ENCODE measurements at places on chromosomes 11 and 22.

DNA sequence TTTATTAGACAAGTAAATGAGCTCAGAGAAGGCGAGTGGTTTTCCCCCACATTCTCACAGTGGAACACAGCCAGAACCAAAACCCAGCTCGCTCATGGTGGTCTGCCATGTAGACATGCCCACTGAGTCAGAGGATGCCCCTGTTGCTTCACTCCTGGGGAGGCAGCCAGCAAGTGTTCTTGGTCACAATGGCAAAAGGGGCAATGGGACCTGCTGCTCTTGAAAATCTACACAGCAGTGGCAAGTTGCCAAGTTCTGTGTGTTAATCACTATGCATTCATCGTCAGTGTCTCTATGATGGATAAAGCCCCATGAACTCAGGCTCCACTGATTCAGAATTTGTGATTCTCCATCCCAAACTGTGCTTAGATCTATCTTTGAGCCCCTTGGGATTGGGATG lies 64.7 kb upstream of the TBCEL start:
- no peak for DNase-seq

DNA sequence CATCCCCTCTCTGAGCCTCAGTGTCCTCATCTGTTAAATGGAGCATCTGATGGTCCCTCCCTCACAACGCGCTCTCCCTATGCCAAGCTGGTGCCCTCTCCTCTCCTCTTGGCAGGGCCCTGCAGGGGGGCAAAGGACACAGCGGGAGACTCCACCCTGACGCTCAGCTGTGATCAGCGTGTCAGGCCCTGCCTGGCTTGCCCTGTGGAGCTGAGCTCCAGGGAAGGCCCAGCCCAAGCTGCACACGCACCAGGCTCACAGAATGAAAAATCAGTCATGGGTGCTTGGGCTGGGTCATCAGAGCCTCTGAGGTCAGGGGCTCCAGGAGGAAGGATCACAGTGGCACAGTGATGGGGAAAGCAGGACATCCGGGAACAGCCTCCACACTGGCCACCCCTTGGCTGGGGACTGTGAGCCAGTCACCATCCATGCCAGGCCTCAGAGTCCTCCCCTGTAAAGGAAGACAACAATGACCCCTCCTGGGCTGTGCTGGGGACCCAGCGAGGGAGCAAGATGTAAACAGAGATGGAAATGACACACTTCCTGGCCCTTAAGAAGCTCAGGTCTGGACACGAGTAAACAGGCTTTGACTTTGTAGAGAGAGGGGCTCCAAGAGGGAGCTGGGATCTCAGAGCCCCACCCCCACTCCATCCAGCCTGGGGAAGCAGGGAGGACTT lies 36.6 kb downstream of the RPL3 start:
- no peak for DNase-seq

GRCh38 chr11:64267207-64267945 lies 16.0 kb downstream of the PLCB3 start:
- no peak for DNase-seq

DNA sequence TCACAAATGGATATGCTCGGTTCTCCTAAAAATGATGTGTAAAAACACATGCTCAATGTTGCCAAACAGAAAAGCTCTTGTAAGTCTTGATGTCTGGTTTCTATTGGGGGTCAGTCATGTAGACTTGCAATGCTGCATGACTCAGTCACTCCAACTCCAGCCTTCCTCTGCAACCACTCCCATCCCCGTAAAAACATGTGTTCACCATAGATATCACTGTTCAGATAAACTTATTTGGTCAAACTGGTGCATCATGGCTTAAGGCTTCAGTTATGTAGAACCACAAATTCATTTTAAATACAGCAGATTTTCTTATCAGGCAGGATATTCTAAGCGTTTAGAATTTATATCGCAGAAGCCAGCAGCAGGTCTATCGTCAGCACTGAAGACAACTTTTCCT lies 298.4 kb upstream of the LUZP2 start:
- DNase-seq, result no peak

GRCh38 chr11:124978316-124978715 lies 24.3 kb downstream of the CCDC15 start:
- no peak for DNase-seq

DNA sequence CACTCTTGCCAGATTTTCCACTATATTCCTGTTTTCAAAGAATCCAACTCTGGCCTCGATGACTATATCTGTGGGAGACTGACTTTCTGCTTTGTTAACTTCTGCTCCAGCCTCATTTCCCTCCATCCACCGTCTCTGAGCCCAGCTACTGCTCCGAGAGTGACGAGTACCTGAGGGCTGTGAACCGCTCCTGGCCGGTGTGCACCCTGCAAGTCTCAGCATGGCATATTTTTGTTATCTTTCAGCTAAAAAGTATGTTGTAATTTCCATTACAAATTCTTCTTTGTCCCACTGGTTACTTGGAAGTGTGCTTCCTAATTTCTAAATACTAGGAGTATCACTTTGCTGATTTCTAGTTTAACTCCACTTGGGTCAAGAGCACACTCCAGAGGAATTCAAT lies 36.5 kb upstream of the MOB2 start:
- DNase-seq, result no peak

GRCh38 chr11:36311926-36312595 lies 16.0 kb downstream of the PRR5L start:
- DNase-seq, result no peak

GRCh38 chr22:37951305-37951704 lies 2.1 kb downstream of the C22orf23 start:
- no peak for DNase-seq

- DNase-seq, result no peak
Measured at GRCh38 chr11:102256251-102256650, 61.0 kb upstream of the BIRC3 start.

DNA sequence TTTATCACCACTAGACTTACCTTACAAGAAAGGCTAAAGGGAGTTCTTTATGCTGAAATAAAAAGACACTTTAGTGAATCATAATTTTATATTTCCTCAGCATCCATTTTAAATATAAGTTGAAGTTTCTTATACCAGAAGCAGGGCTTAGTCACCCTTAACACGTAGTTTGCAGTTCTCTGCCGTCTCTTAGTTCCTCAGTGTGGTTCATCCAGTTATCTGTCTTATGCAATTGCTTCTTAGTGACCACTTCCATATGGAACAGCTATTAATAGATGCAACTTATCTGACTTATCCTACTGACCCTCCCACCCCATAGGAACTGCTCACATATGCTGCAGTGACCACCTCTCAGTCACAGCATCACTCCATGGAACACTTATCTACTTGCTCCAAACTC lies 11.7 kb upstream of the SLC36A4 start:
- DNase-seq, result no peak

GRCh38 chr11:28815110-28815509 lies 706.9 kb downstream of the METTL15 start:
- DNase-seq, result no peak

- peak; percentile 65 for DNase-seq
Measured at GRCh38 chr11:47348859-47349258, 3.6 kb downstream of the MYBPC3 start.

DNA sequence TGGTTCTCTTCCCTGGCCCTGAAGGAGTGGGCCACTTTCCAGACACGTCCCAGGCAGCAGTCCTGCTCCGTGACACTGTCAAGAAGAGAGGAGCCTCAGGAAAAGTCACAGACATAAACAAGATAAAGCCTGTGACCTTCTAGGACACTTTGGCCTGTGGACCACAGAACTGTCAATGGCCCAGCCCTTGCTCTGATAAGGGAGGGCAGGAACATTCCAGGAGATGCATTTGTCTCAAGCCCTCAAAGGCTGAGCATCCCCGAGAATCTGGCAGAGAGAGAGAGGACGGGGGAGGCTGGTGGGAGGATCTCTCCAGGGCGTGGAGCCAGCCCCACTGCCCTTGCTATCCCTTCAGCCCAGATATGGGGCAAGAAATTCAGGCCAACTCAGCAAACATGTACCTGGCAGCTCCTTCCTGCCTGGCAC lies 476.4 kb downstream of the INSC start:
- DNase-seq, result no peak

GRCh38 chr11:73314117-73314961 lies 6.3 kb downstream of the ARHGEF17 start:
- DNase-seq, result no peak

DNA sequence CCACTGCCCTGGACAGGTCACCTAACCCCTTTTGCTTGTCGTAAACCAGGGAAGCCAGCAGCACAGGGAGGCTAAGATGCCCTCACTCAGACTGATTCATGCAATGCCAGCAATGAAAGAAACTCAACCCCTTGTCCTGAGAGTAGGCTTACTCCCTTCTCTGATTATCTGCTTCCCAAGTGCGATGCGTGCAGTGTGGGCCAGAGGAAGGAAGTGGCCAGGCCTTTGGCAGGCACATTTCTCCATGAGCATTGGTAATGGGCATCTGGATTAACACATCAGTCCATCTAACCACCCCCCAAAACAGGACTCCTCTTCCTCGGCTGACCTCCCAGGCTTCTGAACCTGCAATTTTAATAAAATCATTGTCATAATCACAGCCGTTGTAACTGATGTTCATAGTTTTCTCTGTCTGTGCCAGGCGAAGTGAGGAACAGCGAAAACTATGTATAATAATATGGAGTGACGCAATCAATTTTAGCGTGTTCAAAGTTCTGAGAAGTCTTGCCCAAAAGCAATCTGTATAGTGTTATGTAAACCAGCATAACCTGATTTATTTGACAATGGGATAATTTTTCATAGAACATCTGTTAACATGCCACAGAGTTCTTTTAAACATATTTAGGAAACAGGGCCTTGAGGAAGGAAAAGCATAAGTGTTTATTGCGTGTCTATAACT lies 33.9 kb downstream of the TST start:
- no peak for DNase-seq

GRCh38 chr11:125082611-125083311 lies 19.7 kb downstream of the SLC37A2 start:
- DNase-seq, result peak; percentile 13

DNA sequence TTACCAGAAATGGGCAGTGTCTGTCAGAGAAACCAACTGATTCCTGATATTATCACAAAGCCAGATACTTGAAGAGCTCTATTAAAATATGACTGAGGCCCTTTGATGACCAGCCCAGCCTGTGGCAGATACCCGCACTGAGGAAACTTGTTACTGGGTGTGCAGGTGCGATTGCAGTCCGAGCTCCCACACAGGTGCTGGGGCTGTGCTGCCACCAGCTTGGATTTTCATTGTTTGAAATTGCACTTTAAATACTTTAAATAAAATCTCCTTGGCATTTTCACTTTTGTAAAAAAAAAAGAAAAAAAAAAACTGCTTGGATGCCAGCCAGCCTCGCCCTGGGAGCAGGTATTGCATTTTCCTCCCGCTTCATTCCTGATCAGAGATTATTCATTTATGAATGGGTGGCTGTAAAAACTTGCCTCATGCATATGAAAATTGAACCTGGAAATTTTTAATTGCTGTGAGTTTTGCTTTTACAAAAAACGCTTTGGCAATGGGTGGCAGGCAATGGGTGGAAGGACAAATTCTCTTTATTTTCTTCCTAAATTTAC lies 21.2 kb downstream of the EHF start:
- DNase-seq, result peak; percentile 23

GRCh38 chr11:75557666-75558494 lies 4.2 kb upstream of the SERPINH1 start:
- no peak for DNase-seq

DNA sequence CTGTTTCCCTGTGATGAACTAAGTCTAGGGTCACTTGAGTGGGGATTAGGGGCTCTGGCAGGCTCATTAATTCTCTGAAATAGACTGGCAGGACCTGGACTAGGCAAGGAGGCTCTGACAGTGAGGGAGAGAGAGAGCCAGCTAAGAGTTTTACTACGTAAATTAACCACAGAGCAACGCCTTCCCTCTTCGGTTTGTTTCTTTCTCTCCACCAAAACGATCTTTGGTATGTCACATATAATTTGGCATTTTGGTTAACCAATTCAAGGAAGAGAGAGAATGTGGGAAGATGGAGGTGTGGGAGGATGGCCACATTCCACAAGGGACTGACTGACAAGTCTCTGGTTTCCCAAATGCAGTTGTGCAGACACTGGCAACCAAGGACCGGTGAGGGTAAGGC lies 27.9 kb downstream of the ATG16L2 start:
- DNase-seq, result no peak

Measured in SK-N-SH (cell line).